ENCODE measurements at places on chromosomes 4 and X.

DNA sequence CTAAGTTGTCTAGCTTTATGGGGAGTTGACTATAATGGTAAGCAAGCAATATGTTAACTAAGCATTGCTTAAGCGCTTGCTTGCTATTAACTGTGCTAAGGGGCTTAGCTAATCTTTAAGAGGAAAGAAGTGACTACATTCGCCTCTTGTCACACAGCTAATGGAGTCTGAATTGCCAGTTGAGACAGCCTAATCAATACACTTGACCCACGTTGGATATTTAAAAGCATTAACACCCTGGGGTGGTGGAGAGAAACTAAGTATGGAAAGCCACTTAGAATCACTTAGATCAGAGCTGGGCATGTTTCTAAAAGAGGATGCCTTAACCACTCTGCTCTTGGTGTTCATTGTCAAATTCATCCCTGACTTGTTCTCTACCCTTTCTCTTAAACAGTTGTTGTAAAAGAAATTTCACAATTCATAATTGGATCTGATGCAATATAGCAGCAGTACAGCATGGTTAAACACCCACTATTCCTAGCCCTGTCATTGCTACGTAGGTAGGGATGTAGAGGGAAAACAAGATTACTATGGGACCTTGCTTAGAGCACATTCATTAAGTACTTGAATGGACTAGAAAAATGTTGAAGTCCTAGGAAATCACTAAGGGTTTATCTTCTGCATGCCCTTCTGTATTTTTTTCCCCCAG, 3.5 kb downstream of the ZAR1 start:
- DNase-seq = no peak

DNA sequence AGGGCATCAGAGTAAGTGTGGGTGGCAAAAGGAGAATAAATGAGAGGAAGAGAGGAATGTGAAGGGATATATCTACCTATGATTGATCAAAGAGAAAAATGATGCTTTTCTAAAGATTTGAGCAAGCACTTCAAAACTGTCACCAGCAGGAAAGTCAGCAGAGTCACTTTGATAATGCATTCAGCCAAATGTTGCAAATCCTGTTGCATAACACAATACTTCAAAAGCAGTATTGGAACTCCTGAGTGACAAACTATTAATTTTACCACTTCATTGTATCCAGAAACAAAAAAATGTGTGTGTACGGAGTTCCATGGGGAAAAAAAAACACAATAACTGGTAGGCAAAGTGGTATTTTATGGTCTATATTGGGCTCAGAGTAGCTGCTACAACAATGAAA, 160.3 kb downstream of the EMCN start:
- no peak for DNase-seq

DNA sequence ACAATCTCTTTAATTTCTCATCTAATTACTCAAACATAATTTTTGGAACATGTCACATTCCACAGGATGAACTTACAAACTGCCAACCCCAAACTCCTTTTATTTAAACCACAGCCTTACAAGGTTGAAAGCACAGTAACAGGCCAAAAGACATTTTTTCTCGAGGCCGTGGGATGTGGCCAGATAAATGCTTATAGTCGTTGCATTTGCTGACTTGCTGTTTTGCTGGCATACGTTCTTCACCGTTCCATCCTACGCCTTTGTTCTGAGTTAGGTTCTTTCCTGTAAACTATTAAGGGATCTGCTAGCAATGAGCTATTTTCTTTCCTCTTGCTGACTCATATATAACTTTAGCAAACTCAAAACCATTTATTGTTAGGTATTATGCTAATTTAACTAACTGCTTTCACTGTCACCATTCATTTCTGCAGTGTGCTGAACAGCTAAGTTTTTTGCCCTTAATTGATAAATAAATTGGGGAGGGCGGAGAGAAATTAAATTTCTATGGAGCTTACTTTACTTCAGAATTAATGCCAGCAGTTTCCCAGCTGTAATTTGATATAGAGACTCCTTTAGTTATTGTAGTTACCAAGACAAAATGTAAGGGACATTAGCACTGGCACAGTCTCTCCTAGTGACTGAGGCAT, 135.1 kb upstream of the PACRGL start:
- DNase-seq = no peak

DNA sequence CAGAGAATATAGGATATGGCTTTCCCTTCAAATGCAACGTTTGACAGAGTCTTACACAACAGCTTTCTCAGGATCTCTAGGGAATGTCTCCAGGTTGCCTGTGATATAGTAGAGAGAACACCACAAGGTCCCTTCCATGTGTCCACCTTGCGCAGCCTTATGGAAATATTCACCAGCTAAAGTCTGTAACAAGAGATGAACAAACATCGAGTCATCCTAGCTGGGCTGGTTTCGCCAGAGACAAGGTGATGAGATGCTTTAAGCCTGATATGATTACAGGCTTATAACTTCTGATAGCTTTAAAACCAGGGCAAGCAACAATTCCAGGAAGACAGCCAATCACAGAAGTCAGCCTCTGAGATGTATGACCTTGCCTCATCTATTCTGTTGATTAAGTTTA, 83.8 kb downstream of the SEL1L3 start:
- no peak for DNase-seq

GRCh38 chr4:1766106-1767060, 26.7 kb upstream of the FGFR3 start:
- no peak for DNase-seq

- no peak for DNase-seq
Observed at GRCh38 chrX:140317462-140317861, 187.4 kb downstream of the SOX3 start.

GRCh38 chr4:174559894-174560293, 37.6 kb upstream of the HPGD start:
- no peak for DNase-seq

- no peak for DNase-seq
Observed at GRCh38 chrX:2712890-2713840, 22.1 kb downstream of the CD99 start.

DNA sequence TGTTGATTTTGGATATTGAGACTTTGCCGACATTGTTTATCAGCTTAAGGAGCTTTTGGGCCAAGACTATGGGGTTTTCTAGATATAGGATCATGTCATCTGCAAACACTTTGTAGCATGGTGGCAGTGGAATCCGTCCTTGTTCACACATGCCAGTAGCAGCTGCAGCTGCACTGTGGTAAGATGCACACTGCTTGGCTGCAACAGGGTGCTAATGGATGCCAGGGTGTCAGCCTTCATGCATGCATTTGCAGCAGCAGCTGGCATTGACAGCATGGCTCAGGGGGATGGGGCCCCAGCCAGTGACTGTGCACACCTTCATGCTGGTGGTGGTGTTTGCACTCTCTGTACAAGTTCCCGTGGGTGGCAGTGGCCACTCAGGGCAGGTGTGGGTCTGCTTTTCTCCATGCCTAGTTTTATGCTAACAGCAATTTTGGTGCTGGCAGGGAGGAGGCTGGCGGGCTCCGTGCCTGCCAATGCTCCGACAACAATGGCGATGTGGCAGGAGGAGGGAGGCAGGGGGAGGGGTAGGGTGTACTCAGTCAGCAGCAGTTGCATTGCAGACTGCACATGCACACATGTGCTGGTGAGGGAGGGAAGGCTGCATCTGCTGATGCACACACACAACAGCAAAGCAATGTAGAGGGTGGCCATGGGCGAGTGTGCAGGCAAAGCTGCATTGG, 37.5 kb downstream of the BEX3 start:
- no peak for DNase-seq

- DNase-seq = no peak
Observed at GRCh38 chrX:138849521-138849920, 138.0 kb upstream of the FGF13 start.

- no peak for DNase-seq
Observed at GRCh38 chr4:58602731-58603359, 1492.7 kb upstream of the IGFBP7 start.

DNA sequence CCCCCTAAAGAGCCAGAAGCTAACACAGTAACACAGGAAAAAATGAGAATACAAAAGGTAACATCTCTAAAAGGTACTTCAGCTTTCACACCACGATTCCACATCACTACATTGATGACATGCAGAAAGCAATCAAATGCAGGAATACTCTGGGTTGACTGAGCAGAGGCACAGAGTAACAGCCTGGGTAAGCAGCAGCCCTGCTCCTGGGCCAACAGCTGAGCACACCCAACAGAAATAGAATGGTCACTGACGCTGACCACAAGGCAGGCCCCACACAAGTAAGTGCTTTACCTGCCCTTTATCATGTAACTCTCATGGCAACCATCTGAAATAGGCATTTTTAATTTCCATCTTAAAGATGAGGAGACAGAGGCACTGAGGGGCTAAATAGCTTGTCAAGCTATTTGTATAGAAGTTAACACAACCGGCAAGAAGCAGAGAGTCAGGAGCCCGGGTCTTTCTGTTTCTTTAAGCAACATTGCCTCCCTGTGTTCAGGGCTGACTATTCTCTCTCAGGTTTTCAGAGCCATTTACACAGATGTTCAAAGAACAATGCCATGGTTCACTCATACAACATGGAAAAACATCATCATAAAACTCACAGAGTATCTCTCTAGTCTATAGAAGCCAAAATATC, 168.9 kb downstream of the ZNF674 start:
- DNase-seq = peak; percentile 37

- DNase-seq = no peak
Observed at GRCh38 chrX:68652326-68653170, 5.1 kb downstream of the STARD8 start.

DNA sequence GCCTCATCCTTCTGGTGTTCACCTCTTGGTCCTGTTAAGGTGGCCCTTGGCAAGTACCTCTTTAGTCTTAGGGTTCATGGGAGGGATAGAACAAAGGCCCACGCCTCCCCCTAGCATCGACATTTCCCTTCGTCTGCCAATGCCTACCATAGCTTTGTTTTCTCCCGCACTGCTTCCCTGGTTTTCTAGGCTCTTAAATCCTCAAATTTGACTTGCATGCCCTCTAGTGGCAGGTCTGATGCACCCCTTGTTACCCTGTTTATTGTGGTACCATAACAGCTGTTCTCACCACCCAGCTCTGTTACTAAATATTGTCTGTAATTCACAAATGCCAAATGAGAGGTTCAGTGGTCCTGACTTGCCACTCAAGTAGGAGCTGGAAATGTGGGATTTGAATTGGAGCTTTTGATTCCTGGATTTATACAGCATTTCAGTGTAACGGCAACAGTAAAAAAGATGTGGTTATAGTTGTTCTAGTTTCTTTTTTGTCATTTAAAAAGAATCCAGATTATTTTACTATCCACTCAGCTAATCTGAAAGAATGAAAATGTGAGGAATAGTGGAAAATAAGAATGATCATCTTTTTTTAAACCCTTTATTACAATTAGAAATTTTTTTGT, 100.1 kb downstream of the REPS2 start:
- peak; percentile 41 for DNase-seq

- no peak for DNase-seq
Observed at GRCh38 chrX:138742217-138742616, 30.7 kb upstream of the FGF13 start.

GRCh38 chr4:12615822-12616221, 868.3 kb downstream of the RAB28 start:
- DNase-seq = no peak

GRCh38 chr4:176437756-176438155, 118.0 kb downstream of the SPCS3 start:
- DNase-seq = no peak

- no peak for DNase-seq
Observed at GRCh38 chr4:99943904-99944437, 2.4 kb downstream of the DNAJB14 start.

DNA sequence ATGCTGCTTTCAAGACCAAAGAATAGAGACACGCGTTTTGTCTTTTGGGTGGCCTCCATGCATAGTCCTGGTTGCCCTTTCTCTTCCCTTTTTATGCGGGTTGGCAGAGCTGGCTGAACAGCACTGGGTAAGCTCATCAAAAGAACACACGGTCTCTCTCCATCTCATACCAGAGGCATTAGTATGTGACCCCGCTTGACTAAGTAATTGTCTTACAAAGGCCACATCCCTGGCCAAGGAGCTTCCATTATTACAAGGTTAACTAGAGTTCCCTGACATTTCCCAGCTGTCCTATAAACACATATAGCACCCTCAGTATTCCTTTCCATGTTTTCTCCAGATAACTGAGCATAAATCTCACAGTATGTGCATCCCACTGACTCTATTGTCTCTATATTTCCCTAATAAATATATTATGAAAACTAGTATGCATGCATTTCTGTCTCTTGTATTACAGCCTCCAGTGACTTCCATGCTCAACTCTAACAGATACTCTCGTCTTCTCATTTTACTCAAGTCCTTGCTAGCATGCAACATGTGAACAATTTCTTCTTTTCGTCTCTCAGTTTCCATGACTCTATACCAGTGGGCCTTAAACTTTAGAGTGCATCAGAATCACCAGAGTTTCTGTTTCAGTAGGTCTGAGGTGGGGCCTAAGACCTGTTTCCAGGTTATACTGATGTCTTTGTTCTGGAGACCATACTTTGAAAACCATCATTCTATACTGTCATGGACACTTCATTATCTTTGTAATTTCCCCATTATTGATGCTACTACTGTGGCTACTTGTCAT, 247.7 kb upstream of the ARSJ start:
- no peak for DNase-seq

- no peak for DNase-seq
Observed at GRCh38 chrX:18582910-18583493, 88.9 kb downstream of the RS1 start.

DNA sequence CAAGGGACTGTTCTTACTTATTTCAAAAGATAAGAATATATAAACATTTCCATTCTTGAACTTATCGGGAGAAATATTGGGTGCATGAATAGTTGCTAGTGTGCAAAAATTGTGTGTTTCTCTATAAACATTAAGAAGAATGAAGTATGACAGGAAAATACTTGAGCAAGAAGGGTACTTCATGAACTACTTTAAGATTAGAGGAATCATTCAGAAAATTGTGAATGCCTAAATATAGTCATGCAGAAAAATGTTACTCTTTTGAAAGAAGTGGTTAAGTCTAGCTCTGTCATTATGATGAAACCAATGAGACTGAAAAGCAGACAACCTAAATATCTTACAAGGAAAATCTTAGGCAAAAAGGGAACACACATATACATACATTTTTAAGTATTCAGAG, 207.8 kb upstream of the PCDH18 start:
- DNase-seq = no peak

GRCh38 chrX:133638285-133638684, 223.0 kb upstream of the GPC4 start:
- no peak for DNase-seq

GRCh38 chrX:129961180-129962083, 21.0 kb upstream of the BCORL1 start:
- no peak for DNase-seq

GRCh38 chr4:119623025-119623424, 5.6 kb downstream of the PDE5A start:
- DNase-seq = no peak

- no peak for DNase-seq
Observed at GRCh38 chrX:105468741-105469140, 248.2 kb upstream of the TEX13A start.

DNA sequence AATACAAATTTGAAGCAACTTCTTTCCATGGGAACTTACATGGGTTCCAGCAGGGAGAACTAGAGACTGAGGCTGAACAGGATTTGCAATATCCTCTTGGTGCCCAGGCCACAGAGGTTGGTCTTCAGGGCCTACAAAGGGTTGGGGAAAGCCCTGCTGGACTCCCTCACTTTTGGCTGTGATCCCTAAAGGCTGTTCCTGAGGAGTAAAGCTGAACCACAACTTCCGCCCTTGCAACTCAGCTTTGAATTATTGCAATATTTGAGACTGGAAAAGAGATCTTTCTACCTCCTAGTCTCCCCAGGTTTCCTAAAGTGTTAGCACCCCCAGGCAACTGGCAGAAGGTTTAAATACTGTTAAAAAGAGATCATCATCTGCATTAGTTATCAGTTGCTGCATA, 26.9 kb downstream of the DCHS2 start:
- no peak for DNase-seq

Measured in hematopoietic multipotent progenitor cell (in vitro differentiated cells).